NCI-H2081 treated with DMSO at 0.1 percent for 48 hours (cell line): ENCODE measurements at places on chromosomes 5 and 9.

DNA sequence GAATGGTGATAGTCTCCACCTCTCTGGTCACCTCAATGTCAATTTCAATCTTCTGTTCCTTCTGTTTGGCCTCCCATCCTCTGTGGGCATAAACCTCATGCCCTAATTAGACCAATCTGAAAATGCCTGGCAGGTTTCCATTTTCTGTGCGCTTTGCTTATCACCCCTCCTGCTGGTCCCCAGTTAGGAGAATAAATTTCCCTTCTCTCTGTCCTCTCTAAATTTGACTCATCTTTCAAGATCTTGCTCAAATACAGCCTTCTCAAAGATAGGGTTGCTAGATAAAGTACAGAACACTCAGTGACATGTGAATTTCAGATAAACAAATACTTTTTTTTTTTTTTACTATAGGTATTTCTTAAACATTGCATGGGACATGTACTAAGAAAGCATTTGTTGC, 69.4 kb upstream of the CD180 start:
- no peak for DNase-seq

DNA sequence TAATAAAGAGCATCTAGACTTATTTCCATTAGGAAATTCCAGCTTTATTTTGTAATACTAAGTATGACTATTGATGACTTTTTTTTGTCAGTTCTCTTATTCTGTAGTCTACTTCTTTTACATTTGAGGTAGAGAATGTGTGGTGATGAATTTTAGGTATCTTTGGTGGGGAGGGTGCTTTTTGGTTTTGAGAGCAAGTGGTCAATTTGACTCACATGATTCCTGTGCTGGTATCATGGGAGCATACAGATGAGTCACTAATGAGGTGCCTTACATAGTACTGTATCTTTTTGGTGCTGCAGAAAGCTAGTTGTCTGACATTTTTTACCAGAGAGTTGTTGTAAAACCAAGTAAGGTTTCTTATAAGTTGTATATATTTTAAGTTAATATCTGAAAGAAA, 35.3 kb downstream of the ERBIN start:
- no peak for DNase-seq

GRCh38 chr5:111099058-111099778, 7.1 kb downstream of the WDR36 start:
- DNase-seq = no peak

- no peak for DNase-seq
Observed at GRCh38 chr9:68979538-68980314, 34.2 kb downstream of the PRKACG start.

DNA sequence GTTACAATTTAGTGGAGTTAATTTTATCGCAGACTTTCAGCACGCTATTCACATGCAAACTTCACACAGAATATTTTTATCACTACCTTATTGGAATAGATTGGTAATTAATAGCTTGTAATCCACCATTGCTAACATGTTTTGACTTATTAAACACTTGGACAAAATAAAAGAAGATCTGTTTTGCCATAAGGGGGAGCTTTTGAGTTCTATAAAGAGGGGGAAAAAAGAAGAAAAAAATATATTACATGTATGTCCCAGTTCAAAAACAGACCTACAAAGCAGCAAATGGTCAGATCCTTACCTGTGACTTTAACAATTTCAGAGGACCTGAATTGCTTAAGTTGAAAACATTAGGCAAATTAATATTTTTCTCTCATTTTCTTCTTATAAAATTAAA, 1.2 kb upstream of the PAPPA start:
- no peak for DNase-seq

DNA sequence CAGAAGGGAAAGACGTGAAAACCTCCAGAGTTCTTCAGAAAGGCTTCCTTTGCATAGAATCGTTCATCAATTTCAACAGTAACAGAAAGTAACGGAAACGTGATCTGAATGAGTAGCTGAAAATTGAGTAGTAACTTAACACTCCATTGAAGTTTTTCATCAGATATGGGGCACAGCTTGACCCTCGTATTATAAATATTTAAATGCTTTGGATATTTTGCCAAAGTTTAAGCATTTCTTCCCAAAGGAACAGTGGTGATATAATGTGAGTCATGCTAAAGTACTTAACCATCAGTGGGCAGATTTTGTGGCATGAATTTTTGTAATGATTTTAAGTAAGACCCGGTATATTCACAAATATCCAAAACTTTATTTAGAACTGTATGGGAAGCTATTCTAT, 67.4 kb upstream of the ADAMTS19 start:
- DNase-seq = no peak

DNA sequence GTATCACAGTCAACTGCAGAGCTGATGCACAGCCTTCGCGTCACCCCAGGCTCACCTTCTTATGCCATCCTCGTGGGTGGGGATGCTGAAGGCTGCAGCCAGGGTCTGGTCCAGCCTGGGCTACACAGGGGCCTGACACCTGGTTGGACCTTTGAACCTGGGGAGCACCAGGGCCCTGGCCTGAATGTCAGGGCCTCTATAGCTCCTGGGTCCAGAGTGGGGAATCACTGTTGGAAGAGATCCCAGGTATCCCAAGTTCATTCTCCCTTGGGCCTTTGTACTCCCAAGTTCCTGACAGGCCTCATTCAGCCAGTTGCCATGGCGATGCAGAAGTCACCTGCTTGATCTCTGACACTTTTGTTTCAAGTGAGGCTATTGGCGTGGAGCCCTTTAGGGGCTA, 43.8 kb downstream of the ZNF618 start:
- DNase-seq = no peak

DNA sequence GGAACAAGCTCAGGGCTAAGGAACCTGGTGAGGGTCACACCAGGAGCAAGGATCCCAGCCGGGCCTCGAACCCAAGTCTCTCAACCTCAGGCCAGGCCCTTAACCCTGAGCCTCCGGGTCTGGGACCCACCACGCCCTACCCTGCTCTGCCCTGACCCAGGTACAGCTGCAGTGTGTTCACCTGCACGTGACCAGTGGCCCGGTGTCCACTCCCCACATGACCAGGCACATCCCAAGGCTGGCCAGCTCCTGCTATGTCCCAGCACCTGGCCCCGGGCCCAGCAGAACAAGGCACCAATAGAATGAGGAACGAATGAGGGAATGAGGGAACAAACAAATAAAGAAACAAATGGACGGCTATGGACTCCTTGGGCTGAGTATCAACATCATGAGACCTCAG, 112.0 kb upstream of the SARDH start:
- no peak for DNase-seq

DNA sequence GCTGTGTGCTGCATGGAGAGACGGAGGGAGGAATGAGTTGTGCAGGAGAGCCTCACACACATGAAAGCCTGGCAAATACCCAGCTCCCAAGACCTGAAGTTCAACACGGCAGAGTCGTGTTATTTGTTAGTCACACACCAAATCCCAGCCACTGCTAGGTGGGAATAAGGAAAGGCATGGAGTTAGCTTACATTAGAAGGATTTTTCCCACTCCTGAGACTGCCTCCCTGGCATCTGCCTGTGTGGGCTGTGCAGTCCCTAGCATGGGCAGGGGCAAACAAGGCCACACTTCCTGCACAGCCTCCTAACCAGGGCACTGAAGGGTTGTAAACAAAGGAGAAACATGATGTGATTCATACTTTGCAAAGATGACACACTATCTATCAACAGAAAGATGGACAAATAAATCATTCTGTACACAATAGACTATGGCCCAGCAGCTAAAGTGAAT, 306.8 kb downstream of the SPOCK1 start:
- no peak for DNase-seq

DNA sequence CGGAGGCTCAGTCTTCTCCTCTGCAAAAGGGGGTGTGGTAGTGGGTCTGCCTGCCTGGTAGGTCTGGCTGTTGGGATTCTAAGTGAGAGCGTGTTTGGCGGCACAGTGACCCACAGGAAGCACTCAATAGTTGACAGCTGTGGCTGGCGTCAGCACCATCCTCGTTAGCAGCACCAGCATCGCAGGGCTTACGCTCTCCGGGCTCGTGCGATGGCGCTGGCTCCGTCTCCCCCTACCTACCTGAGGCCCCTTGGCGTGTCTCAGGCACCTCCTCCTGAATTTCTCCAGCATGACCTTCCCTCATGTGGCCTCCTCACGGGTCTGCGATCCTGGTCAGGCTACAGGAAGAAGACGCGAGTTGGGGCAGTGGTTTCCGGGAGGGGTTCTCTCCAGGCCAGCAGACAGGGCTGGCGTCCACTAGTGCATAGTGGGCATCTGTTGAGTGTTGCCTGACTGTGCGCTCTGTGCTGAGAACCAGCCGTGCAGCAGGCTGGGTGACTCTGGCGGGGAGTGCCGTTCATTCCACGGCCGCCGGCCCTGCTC, 66.9 kb downstream of the HMCN2 start:
- no peak for DNase-seq

- no peak for DNase-seq
Observed at GRCh38 chr9:131012396-131012917, 3.5 kb downstream of the LAMC3 start.

- no peak for DNase-seq
Observed at GRCh38 chr5:106136061-106136460, 1534.7 kb downstream of the EFNA5 start.

DNA sequence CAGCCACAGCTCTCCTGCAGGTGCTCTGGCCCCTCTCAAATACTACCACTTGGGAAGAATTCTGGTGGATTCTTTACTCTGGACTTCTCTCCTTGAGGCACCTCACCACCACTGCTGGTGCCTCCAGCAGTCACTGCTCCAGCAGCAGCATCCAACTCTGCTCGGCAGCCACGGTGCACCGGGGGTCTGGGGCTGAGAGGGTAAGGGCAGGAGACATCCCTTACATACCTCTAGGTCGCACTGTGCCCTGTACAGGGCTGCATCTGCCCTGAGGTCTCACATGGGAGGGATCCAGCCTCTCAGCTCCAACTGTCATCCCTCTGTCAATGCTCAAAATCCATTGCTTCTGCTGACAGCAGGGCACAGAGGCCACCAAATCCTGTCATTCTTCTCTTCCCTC, 588.2 kb downstream of the CDK5RAP2 start:
- DNase-seq = no peak

- no peak for DNase-seq
Observed at GRCh38 chr5:168302785-168303184, 11.3 kb downstream of the WWC1 start.

DNA sequence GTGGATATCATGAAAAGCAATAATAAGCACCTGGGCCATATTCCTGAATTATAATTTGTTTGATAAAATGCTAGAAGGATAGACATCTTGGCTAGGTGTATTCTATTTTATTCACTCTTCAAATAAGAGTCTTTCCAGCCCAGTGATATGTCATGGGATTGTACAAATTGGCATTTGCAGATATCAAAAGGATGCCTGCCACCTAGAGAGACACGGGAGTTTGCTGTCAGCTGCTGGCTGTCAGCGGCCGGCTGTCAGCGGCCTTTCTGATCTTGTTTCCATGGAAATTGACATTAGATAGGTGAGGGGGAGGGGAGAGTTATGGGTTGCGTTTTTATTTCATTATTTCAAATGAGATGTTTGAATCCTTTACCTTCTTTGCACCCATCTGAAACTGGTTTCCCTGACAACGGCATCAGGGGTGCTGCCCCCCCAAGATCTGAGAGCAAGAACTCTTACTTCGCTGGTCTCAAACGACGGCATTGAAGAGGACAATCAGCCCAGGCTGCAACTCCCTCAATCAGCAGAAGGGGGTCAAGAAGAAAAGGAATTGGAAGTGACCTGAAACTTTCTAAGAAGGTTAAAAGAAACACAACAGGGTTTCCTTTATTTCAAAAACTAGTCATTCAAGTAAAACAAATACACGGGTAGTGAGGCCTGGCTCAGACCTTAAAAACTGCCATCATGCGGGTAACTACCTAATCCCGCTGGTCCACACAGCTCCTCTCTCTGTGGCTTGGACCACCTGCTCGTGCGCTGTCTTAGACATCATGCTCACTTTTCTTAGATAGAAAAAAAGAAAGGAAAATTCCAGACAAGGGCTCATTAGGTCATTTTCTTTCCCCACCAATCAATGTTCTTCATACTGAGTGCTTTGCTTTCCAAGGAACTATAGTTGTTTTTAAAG, 115.7 kb downstream of the TLE1 start:
- DNase-seq = no peak

DNA sequence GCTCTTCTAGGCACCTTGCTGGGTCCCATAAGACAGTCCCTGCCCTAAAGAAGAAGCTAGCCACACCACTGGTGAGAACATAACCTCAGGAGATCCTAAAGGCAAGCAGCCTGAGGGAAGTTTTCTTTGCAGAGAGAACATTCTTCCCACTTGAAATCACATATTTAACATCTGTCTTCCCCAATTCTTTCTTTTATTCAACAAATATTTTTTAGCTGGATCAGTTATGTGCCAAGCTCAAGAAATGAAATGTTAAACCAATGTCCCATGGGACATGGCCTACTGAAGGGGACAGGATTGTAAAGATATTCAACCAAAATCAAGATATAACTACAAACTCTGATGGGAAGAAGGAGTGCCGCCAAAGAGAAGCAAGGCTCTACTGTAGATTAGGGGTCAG, 36.5 kb downstream of the FOXI1 start:
- DNase-seq = no peak

GRCh38 chr5:58114324-58114723, 345.6 kb downstream of the PLK2 start:
- no peak for DNase-seq

DNA sequence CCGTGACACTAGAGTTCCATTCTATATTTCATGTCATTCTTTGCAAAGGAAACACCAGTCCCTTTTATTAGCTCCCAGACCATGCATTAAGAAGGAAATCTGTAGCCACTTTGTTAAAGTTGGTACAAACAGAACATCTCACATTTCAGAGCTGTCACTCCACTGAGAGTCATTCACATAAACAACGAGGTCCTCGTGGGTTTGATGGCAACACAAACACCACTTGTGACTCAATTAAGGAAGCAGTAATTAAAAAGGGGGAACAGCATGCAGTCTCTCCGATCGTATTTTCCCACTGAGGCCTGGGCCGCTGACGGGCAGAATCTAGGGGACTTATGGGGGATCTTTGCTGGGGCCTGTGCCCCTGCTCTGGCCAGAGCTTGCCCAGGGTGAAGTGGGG, 94.2 kb upstream of the ZNF618 start:
- no peak for DNase-seq

- no peak for DNase-seq
Observed at GRCh38 chr5:10674582-10674981, 86.5 kb downstream of the DAP start.

DNA sequence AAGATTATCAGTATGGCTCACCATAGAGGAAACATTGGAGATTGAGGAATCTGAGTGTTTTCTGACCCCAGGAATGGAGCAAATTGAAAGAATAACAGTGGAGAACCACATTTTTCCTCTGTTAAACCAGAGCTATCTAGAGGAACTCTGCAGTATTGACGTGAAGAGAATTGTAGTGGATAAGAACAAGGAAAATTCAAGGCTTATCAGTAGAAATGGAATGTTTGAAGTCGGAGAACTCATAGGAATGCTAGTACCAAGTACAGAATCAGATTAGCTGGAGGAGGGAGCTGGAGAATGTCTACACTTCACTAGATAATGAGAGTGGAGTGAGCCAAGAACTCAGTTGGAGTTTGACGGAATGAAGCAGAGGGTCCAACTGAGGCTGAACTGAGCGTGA, 50.3 kb downstream of the SNCAIP start:
- no peak for DNase-seq

DNA sequence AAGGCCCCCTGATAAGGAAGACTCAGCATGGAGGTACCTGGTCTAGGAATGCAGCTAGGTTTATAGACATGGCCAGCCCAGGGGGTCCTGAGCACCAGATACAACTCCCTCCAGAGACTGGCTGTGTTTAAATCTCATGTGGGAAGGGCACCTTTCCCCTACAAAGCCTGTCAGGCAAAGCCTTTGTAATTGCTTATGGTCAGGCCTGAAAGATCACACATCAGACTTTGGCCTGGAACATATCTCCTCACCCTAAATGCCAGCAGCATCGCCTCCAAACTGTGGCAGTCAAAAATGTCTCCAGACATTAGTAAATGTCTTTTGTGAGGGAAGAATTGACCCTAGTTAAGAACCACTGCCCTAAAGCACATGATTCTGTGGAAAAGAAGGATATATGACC, 51.6 kb upstream of the MACIR start:
- no peak for DNase-seq
